ENCODE measurements at places on chromosomes 16 and 17.

GRCh38 chr17:19357351-19357750, 5.2 kb downstream of the B9D1 start:
- DNase-seq, result no peak

DNA sequence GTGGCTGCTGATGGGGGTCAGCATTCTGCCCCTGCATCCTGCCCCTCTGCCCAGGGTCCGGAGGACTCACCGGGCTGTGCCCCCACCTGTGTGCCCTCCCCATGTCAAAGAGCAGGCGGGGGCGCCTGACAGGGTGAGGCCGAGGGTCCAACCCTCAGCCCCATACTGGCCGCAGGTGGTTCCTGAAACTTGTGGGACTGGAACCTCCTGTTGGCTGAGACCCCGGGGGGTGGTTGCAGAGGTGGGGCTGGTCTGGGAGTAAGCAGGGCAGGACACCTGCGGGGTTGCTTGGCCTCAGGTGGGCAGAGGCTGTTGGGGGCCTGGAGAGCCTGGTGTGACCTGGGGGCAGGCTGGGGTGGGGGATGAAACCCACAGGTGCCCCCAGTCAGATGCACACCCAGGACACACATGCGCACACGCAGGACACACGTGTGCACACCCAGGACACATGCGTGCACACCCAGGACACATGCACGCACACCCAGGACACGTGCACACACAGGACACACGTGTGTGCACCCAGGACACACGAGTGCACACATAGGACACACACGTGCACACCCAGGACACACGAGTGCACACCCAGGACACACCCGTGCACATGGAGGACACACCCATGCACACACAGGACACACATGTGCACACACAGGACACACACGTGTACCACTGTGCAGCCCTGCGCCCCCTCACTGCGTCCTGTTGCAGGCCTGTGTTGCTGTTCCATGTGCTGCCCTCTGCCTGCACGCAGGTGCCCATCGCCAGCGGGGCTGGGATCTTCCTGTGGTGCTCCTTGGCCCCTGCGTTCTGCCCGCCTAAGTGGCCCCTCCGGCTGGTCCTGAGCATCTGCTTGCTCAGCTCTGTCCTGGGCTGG, 31.4 kb downstream of the SOX8 start:
- no peak for DNase-seq

GRCh38 chr16:86198206-86199118, 299.5 kb downstream of the IRF8 start:
- no peak for DNase-seq

DNA sequence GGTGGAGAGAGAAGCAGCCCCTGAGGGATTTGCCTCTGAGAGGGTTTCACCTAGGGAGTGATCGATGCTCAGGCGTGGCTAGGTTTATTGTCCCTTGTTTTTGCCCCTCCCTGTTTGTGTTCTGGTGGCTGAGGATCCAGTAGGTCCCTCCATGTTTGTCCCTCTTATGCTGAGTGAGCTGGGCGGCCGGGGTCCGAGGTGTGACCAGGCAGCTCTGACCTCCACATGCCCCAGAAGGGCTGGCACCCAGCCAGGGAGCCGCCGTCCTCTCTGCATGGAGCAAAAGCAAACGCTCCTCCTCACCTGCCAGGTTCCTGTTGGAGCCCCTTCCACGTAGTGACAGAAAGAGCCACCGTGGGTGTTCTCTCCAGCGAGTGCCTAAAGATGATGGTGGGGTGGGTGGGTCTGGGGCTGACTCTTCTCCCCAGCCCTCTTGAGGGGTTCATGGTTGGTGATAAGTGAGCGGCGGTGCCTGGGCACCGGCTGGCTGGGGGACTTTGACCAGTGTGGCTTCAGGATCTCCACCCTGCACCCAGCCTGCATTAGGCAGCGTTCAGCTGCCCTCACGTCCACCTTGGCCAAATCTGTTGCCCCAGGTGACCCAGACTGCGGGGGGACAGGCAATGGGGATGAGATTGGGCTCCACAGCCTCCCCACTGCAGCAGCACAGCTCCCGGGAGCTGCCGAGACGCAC, 14.1 kb upstream of the NUDT16L1 start:
- DNase-seq, result no peak

- peak; percentile 50 for DNase-seq
Measured at GRCh38 chr17:4433515-4434031, at the start of gene SPNS3. SPNS3 (plus strand) TSS chr17:4433940; CDS start chr17:4433968, 28 bp downstream.

DNA sequence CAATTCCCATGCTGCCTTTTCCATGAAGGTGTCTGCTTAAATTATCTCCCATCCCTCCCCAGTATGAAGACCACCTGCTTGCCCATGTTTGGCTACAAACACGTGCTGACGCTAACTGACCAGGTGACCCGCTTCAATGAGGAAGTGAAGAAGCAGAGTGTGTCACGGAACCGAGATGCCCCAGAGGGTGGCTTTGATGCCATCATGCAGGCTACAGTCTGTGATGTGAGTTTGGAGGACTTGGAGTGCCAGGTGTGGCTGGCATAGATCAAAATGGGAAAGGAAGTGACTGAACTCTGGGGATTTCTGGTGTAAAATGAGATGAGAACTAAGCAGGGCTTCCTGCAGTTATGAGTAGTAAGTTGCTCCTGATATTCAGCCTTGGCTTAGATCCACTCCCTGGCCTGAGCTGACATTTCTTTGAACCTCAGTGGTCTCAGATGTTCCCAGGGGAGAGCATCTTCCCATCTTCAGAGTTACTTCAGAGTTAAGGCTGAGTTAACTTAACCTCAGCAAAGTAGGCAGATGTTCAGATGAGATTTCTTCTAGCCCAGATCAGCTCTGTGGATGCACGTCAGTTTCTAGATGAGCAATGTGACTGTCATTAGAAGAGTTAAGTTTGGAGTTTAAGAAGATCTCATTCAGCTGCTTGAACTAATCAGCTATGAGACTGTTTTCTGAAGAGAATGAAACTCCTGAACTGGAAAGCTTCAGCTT, 32.7 kb downstream of the ITGB3 start:
- peak; percentile 74 for DNase-seq

DNA sequence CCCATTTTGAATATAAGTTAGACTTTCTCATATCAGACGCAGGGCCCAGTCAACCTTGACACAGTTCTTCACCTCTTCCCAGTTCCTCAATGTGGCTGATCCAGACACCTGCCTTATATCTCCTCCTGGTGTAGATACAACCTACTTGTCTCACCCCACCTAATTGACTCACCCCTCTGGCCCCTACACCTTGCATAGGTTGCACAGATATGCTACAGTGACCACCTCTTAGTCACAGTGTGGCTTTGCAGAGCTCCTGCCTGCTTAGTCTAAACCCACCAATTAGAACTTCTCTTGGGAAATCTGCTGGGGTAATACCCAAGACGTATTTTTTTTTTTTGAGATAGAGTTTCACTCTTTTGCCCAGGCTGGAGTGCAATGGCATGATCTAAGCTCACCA, 16.8 kb downstream of the CHP2 start:
- DNase-seq, result no peak

DNA sequence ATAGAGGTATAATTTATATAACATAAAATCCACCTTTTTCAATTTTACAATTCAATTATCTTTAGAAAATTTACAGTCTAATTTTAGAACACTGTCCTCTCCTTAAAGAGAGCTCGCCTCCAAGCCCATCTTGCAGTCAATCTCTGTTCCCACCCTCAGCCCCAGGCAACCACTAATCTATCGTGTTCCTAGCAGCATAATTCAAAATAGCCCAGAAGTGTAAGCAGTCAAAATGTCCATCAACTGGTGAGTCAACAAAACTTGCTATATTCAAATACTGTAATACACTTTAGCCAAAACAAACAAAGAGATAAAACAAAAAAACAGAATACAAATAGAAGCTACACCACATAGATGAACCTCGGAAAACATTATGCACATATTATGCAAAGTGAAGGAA, 1006.8 kb upstream of the EEF2KMT start:
- no peak for DNase-seq

DNA sequence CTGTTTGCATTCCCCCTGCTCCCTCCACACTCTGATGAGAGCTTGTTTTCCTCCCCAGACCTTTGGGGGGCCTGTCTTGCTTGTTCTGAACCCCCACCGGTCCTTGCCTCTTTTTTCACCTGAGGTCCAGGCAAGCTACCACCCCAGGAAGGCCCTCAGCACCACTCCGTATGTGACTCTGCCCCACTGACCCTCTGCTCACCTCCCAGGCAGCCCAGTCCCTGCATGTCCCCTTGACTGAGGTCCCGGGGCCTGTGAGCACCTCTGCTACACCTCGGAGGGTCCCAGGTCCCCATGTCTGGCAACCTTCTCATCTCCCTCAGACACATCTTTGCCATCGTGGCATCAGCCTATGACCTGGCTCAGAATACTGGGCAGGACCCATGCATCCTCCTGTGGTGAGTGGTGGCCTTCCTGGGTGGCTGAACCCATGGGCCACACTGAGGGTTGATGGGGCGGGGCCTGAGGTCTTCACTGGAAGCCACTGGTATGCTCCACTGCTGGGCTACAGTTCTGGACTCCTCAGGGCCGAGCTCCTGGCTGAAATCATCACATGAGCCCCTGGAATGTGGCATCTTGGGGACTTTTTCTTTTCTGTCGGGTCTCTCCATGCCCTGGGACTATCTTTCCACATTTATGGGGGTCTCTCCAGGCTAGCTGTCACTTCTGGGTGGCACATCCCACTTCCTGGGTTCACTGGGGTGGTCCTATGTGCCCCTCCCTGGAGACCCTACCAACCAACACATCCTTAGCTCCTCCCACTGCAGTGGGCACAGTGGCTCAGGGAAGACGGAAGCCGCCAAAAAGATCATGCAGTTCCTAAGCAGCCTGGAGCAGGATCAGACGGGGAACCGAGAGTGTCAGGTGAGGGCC, 3.5 kb downstream of the MYO15B start:
- no peak for DNase-seq

- peak; percentile 25 for DNase-seq
Measured at GRCh38 chr17:36728030-36728991, 126.9 kb downstream of the MRM1 start.

- no peak for DNase-seq
Measured at GRCh38 chr17:10118788-10119130, 79.6 kb downstream of the GAS7 start.
